ENCODE measurements at places on chromosomes 13 and 19.

DNA sequence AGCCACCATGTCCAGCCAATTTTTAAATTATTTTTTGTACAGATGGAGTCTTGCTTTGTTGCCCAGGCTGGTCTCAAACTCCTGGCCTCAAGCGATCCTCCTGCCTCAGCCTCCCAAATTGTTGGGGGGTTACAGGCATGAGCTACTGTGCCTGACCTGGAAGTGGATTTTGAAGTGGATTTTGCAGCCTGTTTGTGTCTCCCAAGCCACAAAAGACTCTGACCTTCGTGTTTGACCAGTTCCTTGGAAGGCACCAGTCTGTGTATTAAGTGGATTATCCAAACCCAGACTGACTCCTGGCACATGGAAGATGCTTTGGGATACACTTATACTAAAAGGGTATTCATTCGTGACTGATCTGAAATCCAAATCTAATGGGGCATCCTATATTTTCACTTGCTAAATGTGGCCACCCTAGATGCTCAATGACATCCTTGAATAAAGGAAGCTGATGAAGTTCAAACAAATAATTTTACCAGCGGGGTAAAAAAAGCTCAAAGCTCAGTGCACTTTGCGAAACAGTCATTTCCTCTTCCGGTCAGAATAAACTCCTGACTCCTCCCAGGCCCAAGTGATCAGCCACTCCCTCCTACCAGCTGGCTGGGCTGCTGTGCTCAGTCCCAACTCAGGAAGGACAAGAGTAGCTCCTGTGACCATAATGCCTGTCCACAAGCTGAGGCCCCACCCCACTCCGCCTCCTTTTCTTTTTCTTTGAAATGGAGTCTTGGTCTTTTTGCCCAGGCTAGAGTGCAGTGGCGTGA is 32.6 kb upstream of the GATAD2A start:
- DNase-seq, result no peak

GRCh38 chr13:25291691-25292090 is 4.4 kb upstream of the MTMR6 start:
- DNase-seq, result no peak

DNA sequence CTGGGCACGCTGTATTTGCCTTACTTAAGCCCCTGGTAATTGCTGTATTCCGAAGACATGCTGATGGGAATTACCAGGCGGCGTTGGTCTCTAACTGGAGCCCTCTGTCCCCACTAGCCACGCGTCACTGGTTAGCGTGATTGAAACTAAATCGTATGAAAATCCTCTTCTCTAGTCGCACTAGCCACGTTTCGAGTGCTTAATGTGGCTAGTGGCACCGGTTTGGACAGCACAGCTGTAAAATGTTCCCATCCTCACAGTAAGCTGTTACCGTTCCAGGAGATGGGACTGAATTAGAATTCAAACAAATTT is 676 bp downstream of the BRCA2 start:
- no peak for DNase-seq

GRCh38 chr19:5093948-5094718 is 125.2 kb downstream of the KDM4B start:
- no peak for DNase-seq

- DNase-seq, result peak; percentile 37
These were observed at the start of gene COX7A1 for GRCh38 chr19:36152352-36153091. TSS of gene COX7A1 (minus strand) at chr19:36152447. CDS start at chr19:36152407, 40 bp downstream.

GRCh38 chr13:74891610-74892009 is 590.4 kb downstream of the TBC1D4 start:
- no peak for DNase-seq

- DNase-seq, result no peak
These were observed 6.4 kb downstream of the C3 start for GRCh38 chr19:6713773-6714692.
